A673 (cell line): ENCODE measurements at places on chromosomes 5 and 9. TPM values are rescaled to one million over a fixed set of nuclear protein-coding genes. Genes with fewer than 3 reads are reported as not detected.

DNA sequence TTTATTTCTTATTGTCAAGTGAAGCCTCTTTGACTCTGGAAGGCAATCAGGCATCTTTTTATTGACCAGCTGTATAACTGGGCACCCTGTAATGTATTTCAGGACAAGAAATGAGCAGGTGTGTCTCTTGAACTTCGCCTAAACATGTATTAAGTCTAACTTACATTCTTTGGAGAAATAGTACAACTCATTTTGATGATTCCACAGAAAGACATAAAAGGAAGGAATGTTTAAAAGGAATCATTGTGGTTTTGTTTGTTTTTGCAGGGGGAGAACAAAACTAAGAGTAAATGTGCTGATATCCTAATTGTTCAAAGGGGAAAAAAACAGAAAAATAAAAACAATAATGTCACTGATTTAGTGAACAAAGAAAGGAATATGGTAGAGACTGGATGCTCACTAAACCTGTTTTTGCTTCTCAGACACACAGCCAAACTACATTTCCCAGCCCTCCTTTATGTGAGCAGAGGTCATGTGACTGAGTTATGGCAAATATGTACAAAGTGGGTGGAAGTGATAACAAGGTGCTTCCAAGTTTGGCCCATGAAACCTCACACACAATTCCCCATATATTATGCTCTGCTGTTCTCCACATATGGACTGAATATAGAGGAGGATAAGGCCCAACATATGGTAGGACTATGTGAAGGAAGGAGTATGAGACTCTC lies 150.6 kb upstream of the ACOT12 start:
- H3K27ac ChIP-seq, result no peak overlapping the region
- H3K4me1 ChIP-seq, result no peaks in the 10 kb centered on the region

- H3K4me1 ChIP-seq, result no peaks in the 10 kb centered on the region
- H3K27me3 ChIP-seq, result no peaks in the 10 kb centered on the region
- H3K4me3 ChIP-seq, result no peak overlapping the region
- DNase-seq, result no peak
These were observed 38.6 kb downstream of the MRPS30 start for GRCh38 chr5:44847206-44847852.

GRCh38 chr5:139470821-139471300 lies at the start of gene SMIM33:
Gene SMIM33, plus strand, starts transcription at chr5:139471004. Its CDS starts 118 bp downstream, at chr5:139471122.
- no peak for DNase-seq
- H3K27ac ChIP-seq, result no peak within 1 kb of the TSS
- H3K27me3 ChIP-seq, result no peaks in the 10 kb centered on the region
- H3K4me1 ChIP-seq, result peaks cover 14% of the 10 kb centered on the region
- peaks cover 7% of the 10 kb centered on the region for H3K36me3 ChIP-seq

DNA sequence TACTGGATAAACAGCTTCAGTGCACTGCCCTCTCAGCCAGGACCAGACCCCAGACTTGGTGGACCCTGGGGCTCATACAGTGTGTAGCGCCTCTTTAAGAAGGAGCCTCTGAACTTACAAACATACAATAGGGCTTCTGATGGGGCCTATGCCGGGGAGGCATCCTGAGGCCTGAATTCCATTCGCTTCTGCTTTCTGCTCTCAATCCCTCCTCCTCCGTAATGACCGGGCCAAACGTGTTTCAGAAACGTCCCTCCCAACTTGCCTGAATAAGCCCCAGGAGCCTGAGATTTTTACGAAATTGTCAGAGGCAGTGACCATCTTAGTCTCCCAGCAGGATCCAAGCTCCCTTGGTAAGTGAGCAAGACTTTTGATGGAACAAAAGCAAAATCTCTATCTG lies 128.1 kb upstream of the BOD1 start:
- H3K27ac ChIP-seq, result no peak overlapping the region
- H3K36me3 ChIP-seq, result no peaks in the 10 kb centered on the region
- H3K4me1 ChIP-seq, result no peaks in the 10 kb centered on the region
- H3K27me3 ChIP-seq, result no peaks in the 10 kb centered on the region

DNA sequence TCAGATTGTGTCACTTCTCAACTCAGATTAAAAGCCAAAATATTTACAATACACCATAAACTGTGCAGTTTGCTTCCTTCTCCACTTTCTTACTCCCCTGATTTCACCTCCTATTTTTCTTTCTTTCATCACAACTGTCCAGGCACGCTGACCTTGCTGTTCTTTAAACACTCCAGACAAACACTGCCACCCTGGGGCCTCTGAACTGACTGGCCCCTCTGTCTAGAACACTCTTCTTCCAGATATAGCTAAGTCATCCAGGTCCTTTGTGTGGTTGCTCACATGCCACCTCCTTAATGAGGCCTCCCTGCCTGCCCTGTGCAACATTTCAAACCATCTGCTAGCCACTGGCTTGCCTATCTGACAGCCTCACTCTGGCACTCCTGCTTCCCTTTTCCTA lies 46.6 kb downstream of the ATG10 start:
- H3K27me3 ChIP-seq, result no peaks in the 10 kb centered on the region
- H3K4me1 ChIP-seq, result peaks cover 9% of the 10 kb centered on the region
- no peak overlapping the region for H3K27ac ChIP-seq
- no peaks in the 10 kb centered on the region for H3K36me3 ChIP-seq
- no peak for DNase-seq
- no peak overlapping the region for H3K4me3 ChIP-seq

GRCh38 chr5:9739135-9739534 lies 109.0 kb upstream of the TAS2R1 start:
- DNase-seq, result no peak
- H3K4me1 ChIP-seq, result no peaks in the 10 kb centered on the region
- no peak overlapping the region for H3K4me3 ChIP-seq
- H3K27me3 ChIP-seq, result peaks cover 8% of the 10 kb centered on the region
- H3K27ac ChIP-seq, result no peak overlapping the region

DNA sequence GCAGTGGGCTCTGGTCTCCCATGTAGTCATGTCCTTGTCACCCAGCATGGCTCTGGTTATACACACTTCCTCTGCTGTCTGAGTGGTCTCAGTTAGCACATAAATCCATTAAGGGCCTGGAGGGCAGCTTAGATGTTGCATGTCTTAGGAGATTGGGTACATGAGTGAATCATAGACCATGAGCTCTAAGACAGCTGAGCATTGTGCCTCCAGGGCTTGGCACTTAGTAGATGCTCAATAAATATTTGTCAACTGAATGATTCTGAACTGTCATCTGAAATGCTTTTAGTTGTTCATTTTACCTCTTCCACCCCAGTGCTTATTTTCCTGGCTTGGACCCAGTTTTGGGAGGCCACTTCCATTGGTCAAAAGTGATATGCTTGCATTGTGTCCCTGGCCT lies 135.6 kb downstream of the BOD1 start:
- no peak overlapping the region for H3K27ac ChIP-seq
- DNase-seq, result no peak
- H3K27me3 ChIP-seq, result peaks cover 18% of the 10 kb centered on the region
- no peaks in the 10 kb centered on the region for H3K4me1 ChIP-seq
- H3K4me3 ChIP-seq, result no peak overlapping the region

DNA sequence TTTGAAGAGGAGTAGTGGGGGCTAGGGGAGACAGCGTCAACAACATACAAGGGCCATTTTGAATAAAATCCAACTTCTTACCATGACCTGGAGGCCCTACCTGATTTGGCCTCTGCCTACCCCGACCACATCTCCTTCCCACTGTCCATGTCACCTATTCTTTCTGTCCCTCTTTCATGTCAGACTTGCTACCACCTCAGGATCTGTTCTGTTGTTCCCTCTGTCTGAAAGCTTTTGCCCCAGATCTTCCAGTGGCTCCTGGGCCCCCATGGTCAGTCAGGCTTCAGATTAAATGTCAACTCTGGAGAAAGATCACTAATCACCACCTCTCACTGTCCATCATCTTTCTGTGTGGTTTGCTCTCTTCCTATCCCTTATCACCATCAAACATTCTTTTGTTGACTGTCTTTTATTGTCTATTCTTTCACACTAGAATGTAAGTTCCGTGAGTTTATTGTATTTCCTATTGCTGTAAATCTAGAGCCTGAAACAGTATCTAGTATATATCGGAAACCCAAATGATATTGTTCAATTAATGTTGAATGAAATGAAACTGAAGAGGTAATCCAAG lies 31.2 kb upstream of the APC start:
- DNase-seq, result no peak
- H3K4me1 ChIP-seq, result peaks cover 7% of the 10 kb centered on the region
- H3K27ac ChIP-seq, result no peak overlapping the region
- no peaks in the 10 kb centered on the region for H3K36me3 ChIP-seq
- H3K27me3 ChIP-seq, result no peaks in the 10 kb centered on the region

The SPINK13 gene
- not detected in 2 replicates for total RNA-seq

The RARS1 gene
- 100 and 105 TPM in 2 replicates for total RNA-seq

The PSMB7 gene
- 355 and 380 TPM in 2 replicates for total RNA-seq

DNA sequence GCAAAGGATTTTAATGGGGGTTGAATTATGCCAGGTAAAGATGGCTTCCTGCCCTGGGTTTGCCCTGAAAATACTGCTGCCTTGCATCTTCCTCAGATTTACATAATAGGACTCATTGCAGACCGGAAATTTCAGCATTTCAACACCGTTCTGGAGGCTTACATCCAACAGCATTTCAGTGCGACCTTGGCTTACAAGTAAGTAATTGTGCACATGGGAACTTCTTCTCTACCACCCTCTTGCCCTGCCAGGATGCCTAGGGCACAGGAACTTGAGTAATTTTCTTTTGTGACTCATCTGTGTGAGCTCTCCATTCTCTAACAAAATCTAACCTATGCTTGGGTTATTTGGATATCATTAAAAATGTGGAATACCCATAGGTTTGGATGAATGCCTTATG lies 80.2 kb downstream of the DOCK2 start:
- DNase-seq, result peak; percentile 43
- no peaks in the 10 kb centered on the region for H3K4me1 ChIP-seq
- H3K27me3 ChIP-seq, result no peaks in the 10 kb centered on the region
- H3K27ac ChIP-seq, result no peak overlapping the region

- H3K27ac ChIP-seq, result no peak overlapping the region
- no peaks in the 10 kb centered on the region for H3K36me3 ChIP-seq
- DNase-seq, result no peak
- H3K4me3 ChIP-seq, result no peak overlapping the region
- H3K4me1 ChIP-seq, result no peaks in the 10 kb centered on the region
- no peaks in the 10 kb centered on the region for H3K27me3 ChIP-seq
These were observed 79.7 kb upstream of the ZNF366 start for GRCh38 chr5:72586788-72587530.

DNA sequence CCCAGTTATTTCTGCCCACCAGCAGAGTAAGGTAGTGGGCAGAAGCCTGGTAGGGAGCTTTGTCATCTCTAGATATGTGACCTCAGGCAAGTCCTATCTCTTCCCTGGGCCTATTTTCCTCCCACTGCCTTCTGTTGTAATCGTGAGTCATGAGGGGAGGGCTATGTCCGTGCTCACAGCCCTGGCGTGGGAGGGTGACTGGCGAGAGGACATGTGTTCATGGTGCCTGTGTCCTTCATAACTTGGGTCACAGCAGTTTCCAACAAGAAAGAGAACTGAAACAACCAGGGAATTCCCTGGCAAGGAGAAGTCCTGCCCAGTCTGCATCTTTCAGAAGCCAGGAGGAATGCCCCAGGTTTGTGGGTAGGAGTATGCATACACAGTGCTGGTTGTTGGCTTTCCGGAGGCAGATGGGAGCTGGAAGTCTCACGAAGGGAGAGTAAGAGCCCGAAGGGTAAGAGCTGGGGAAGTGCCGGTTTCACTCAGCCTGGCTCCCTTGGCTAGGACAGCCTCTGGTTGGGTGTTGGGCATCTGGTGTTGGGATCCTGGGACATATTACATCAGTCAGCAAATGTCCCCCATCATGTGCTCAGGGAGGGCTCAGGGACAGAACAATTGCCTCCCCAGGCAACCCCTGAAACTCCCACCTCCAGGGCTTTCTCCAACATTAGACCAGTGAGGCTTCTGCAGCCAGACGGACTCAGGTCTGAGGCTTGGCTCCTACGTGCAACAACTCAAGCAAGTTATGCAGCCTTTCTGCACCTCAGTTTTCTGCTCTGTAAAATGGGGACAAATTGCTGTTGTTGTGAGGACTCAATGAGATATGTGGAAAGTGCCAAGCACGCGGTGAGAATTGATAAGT lies 4.3 kb upstream of the TIFAB start:
- no peak for DNase-seq
- H3K36me3 ChIP-seq, result no peaks in the 10 kb centered on the region
- H3K27ac ChIP-seq, result no peak overlapping the region
- H3K4me1 ChIP-seq, result no peaks in the 10 kb centered on the region
- peaks cover 35% of the 10 kb centered on the region for H3K27me3 ChIP-seq
- no peak overlapping the region for H3K4me3 ChIP-seq

DNA sequence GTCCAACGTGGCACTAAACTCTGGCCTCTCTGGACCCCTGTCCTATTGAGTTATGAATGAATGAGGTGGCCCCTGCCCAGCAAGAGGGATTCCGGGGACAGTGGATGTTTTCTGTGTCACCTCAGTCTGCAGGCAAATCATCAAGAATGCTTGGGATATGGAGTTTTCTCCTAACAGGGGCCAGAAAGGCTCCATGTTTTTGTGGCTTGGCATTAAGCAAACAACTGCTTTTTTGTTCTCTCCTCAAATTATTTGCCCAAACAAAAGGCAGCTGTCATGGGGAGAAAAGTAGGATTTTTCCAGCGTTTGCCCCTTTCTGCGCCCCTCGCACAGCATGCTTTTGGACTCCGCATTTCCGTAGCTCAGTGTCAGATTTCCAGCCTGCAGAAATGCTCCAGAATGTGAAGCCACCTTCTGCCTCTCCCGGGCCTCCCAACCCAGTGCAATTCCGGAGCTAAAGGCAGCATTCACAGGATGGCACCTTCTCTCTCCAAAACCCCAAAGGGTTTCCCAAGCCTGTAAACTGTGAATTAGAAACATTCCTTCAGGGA lies 553.3 kb downstream of the CCDC171 start:
- no peaks in the 10 kb centered on the region for H3K27me3 ChIP-seq
- no peaks in the 10 kb centered on the region for H3K36me3 ChIP-seq
- H3K4me3 ChIP-seq, result no peak overlapping the region
- H3K4me1 ChIP-seq, result peaks cover 3% of the 10 kb centered on the region
- H3K27ac ChIP-seq, result no peak overlapping the region
- no peak for DNase-seq

The PLCXD3 gene
- 1.3 and 1.7 TPM in 2 replicates for total RNA-seq

DNA sequence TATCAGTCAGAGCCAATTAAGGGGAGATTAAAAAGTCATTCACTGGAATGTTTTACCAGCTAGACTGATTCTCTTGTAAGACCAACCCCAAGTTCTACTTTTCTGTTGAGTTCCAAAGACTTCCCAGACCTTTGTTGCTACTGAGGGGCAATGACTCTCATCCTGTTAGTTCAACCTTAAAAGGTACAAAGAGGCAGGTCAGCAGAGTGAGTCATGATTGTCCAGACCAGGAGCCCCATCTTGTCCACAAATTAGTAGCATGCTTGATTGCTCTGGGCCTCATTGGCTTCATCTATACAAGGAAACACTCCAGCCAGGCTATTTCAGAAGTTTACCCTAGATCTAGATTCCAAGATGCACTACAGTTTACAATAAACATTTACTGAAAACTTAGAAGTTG lies 79.9 kb upstream of the IL7R start:
- no peaks in the 10 kb centered on the region for H3K36me3 ChIP-seq
- H3K27ac ChIP-seq, result no peak overlapping the region
- H3K4me1 ChIP-seq, result no peaks in the 10 kb centered on the region
- H3K27me3 ChIP-seq, result no peaks in the 10 kb centered on the region

- no peak for DNase-seq
- H3K36me3 ChIP-seq, result no peaks in the 10 kb centered on the region
- no peak overlapping the region for H3K27ac ChIP-seq
- H3K27me3 ChIP-seq, result peaks cover 17% of the 10 kb centered on the region
These were observed 576.5 kb downstream of the TLE1 start for GRCh38 chr9:81112627-81113452.
